RPMI7951 (cell line): ENCODE measurements at places on chromosomes 6 and 20.

- no peak for DNase-seq
Observed at GRCh38 chr6:95128439-95128838, 448.9 kb upstream of the MANEA start.

DNA sequence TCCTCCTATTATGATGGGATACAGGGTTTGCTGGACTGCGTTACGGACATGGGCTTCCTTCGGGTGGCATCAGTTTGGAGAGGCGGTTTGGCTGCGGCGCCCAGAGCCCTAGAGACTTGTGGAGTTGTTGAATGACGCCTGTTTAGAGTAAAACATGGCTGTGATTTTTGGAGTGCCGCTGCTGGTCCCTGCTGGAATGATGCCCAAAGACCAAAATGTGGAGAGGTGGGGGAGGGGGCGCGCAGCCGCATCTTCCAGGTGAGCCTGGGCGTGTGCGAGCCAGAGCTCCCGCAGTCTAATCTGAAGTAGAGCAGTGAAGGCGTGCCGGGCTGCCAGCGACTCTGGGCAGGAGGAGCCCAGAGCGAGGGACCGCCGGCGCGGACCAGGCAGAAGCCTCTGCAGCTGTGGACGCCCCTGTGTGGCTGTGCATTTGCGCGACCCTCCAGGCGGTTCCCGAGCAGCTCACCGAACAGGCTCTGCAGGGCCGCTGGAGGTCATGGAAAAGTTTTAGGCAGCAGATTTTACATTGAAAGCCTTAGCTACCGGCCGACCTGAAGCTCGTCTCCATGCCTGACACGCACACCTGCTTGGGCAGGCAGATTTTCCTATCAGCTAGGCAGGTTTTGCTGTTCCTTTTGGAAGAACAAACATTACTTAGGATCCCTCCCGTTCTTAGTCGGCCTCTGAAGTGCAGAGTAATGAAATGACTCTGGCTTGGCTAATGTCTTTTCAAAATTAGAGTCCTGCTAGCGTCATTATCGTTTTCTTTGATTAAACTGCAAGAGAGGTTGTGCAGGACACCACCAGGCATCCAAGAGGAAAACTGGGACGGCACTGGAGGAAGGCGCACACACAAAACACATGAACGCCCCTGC is 298.2 kb downstream of the PHACTR1 start:
- no peak for DNase-seq

- peak; percentile 44 for DNase-seq
Observed at GRCh38 chr6:142942805-142943227, 2.2 kb downstream of the HIVEP2 start.

GRCh38 chr20:54848984-54849538 is 373.7 kb downstream of the DOK5 start:
- no peak for DNase-seq

GRCh38 chr20:17806739-17807441 is 107.1 kb downstream of the BANF2 start:
- DNase-seq: peak; percentile 35

DNA sequence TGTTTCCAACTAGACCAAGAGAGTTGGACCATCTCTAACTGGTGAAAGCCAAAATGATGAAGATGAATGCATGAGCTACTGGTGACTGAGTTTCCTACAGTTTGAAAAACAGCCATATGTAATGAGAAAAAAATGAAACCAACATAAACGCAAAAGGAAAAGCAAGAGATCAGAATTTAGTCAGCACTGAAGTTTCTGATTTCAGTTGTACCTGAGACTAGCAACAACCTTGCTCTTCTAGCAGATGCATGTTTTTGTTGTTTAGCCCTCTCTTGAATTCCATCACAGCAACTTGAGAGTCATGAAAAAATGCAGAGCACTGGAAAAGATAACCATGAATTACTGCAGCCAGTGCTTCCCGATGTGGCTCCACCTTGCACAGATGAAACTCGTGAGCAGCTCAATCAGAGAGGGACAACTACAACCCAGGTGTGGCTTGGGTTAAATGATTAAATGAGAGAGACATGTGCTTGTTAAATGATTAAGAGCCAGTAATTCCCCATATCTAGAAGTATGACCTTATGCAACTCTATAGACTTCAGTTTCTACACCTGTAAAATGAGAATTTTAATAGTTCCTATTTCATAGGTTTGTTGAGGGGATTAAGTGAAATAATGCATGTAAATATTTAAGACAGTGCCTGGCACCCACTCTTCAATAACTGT is 104.8 kb downstream of the ELOVL4 start:
- no peak for DNase-seq

DNA sequence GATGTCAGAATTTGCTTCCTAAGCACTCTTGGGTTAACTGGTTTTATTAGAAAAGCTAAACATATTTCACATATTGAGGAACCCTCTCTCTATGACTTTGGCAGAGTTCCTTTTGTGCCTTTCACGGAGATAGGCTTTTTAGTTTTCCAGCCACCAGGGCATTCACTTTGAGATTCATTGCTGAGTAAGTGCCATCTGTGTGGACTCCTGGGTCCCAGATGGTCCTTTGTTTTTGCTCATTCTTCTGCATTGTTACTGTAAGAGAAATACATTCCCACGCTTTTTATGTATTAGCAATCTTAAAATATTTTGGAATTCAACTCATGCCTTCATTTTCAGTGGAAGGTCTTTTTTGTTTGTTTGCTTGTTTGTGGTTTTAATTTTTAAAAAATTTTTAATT is 76.3 kb upstream of the PHACTR2 start:
- no peak for DNase-seq

- DNase-seq: no peak
Observed at GRCh38 chr6:44463728-44464450, 76.4 kb downstream of the CDC5L start.

DNA sequence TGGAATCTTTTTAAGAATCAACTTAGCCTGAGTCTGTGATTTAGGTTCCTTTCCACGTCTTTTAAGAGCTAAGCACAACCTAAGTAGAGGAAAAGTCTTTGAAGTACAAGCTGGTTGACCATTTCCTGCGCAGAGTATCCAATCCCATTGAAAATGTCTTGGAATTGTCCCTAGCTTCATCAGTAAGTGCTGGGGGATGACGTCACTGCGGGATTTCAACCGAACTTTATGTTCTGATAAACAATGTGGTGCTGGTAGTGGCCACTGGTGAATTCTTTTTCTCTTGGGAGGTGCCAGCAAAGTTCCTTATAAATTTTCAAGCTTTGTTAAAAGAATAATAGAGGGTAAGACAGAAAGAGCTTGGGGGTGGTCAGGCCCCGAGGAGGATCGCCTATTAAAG is 69.2 kb downstream of the PDE7B start:
- DNase-seq: no peak

- DNase-seq: no peak
Observed at GRCh38 chr6:106961136-106961535, 13.4 kb downstream of the CD24 start.

GRCh38 chr6:50271266-50271665 is 221.5 kb upstream of the DEFB112 start:
- no peak for DNase-seq

GRCh38 chr6:56385981-56386593 is 138.7 kb upstream of the COL21A1 start:
- DNase-seq: no peak

DNA sequence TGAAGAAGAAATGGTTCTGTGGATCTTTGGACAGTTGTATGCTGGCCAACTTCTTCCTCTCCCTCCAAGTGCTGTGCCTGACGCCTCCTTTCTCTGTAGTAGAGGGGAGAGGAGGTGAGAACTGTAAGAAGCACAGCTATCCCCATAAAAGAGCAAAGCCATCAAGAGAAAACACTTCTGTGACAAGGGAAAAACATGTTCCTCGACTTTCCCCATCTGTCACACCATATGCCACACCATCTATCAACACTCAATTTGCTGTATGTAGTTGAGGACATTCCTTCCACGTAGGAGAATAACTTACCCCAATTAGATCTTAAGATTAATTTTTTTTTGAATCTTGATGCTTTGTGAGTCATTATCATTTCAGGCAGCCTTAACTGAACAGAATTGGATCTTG is 156.2 kb upstream of the PLCB4 start:
- DNase-seq: no peak

DNA sequence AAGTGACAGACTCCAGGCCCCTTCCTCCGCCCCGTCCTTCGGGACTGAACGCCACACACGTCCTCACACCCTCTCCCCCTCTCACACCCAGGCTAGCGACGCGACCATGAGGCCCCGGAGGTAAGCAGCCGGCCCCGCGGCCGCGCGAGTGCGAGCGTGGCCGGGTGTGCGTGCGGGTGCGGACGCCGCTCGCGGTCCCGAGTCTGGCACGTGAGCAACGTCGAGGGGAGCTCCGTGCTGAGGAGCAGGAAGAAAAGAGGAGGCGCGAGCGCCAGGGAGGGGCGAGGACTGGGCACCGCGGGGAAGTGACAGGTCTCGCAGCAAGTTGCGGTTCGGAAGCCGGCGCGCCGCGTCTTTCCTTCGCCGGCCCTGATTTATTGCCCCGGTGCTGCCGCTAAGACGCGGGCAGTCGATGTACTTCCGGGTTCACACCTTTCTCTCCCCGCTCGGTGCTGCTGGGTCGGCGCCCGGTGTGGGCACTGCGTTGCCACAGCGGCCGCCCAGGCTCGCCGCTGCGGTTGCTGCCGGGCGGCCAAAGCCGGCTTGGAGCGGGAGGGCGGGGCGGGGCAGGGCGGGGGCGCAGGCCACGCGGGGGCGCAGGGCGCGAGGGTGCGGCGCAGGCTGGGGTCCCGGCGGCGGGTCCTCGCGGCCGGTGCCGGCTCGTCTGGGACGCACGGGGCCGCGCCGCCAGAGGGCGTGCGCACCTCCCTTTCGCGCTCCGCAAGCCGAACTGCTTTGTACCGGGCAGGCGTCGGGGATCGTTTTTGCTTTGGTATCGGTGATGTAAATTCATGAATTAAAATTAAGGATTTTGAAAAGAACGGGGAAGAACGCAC is 15.8 kb upstream of the LIN28B start:
- peak; percentile 27 for DNase-seq

DNA sequence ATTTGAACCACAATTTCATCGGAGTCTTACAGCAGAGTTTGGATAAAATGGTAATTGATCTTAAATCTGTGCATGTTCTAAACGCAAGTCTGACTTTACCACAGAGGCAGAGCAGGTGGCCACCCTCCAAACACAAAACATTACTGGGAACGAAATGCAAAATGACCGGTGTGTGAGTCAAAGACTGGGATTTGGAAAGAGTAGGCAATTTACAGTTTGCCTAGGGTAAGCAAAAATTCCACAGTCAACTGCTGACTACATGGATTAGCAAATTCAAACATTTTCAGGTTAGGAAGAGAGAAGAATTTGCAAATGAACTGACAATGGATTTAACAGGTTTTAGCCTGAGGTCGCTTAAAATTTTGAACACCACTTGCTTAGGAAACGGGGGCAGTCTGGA is 444.4 kb downstream of the HDGFL1 start:
- no peak for DNase-seq

DNA sequence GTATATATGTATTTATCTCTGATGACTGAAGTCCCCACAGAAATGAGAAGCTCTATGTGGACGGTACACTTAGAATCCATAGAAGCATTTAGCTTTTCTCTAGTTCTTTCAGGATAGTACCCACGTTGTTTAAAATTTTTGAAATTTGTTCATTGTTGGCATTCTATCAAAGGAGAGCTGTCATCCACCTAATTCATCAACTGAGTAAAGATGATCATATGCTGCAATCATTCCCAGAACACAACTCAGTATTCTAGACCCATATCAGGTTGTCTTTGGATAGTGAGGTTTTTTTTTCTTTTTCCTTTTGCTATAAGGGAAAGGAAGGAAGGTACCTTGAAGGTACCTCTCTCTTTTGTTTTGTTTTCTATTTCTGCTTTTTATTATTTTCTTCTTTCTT is 9.3 kb downstream of the SERAC1 start:
- no peak for DNase-seq

DNA sequence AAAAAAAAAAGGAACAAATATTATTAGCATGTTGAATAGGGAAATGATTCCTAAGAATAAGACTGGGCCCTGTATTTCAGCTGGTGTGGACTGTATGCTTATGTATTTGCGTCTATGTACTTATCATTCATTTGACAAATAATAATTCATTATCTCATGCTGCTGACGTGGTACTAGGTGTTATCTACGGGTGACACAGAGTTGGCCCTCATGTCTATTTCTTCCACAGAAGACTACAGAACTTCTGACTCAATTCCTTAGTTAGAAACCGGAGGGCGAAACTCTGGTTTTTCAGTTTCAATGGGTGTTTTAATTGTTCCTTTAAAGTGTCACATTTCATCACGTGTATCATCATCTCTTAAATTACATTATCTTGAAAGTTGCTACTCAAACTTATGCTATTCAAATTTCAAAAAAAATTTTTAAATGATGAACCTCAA is 305.9 kb downstream of the CLIC5 start:
- DNase-seq: no peak

GRCh38 chr6:43455531-43456428 is at the start of gene DLK2:
Gene DLK2 (minus strand): TSS chr6:43455548. CDS start chr6:43454825, 723 bp downstream.
- no peak for DNase-seq

DNA sequence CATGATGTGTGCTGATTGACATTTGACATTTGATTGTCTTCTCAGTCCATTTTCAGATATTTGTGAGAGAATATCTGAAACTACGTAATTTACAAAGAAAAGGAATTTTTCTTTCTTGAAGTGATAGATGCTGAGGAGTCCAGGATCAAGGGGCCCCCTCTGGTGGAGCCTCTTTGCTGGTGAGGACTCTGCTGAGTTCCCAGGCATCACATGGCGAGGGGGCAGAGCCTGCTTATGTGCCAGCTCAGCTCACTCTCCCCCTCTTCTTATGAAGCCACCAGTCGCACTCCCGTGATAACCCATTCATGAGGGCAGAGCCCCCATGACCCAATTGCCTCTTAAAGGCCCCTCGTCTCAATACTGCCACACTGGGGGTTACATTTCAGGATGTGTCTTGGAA is 91.3 kb downstream of the RPP40 start:
- no peak for DNase-seq

DNA sequence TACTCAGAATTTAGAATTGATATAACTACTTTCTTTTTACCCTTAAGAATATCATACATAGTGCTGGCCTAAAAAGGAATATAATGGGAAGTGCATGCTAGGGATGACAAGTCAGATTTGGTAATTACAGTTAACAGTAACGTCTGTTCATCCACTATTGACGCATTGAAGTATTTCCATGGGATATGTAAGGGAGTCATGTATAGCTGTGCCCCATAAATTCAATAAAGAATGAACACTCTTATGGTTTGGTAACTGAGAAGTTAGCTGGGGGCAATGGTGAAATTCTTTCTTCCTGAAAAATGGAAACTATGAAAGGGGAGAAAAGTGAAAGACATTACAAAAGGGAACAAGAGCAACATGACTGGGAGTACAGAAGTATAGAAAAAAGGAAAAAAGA is 2.6 kb upstream of the COL19A1 start:
- peak; percentile 34 for DNase-seq
